ENCODE measurements at places on chromosomes 16 and 17.

DNA sequence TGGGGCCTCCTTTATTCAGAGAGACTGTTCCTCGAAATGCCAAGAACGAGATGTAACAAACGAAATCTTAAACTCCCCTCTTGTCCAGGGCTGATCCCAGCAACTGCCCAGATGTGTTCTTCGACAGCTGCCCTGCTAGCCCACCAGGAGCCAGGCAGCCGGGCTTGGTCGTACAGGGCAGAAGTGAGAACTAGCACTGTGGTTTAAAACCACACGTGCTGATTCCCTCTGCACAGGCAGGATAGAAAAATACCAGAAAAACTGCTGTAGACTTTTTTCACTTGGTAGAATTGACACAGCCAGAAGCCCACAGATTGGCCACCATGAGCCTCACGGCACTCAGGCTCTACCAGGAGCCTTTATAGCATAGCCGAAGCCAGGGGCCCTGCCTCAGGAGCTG is 33.1 kb downstream of the PLD6 start:
- no peak for DNase-seq

GRCh38 chr17:4365628-4366326 is 698 bp downstream of the UBE2G1 start:
- peak; percentile 40 for DNase-seq

DNA sequence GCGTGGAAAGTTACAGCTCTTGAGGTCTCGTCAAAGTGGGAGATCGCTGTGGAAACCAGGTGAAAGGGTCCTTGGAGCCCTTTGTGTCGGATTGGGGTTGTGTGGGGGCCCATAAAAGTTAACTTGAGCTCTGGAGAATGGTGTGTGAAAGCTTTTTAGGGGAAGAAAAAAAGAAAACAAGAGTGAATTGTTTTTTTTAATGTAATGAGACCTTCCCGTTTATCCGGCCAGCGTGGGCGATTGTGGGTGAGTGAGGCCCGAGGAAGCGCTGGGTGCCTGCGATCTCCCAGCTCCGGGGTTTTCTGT is 150.6 kb downstream of the MSI2 start:
- DNase-seq, result no peak

DNA sequence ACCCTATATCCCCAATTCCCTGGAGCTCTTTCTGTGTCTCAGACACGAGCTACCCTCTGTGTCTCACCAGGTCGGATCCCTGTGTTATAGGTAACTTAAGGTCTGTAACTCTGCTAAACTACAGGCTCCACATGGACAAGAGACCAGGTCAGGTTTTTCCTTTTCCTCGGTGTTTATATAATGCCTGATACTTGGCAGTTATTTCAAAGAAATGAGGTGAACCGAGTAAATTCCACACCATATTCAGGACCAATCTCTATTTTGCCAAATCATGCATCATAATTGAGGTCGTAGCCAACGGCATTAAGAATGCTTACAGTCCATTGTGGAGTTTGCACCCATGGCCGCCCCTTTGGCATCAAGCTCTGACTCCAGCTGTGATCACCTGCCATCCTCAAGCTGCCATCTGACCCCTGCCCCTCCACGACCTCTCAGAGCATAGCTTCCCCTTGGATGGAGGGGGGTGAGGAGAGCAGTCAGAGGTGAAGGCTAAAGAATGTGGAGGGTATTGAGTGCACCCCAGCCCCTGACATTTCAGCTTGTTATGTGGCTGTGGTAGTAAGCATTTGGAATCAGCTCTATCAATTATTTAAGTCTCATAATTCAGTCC is 434.7 kb upstream of the RBFOX1 start:
- DNase-seq, result no peak

- DNase-seq, result no peak
Measured at GRCh38 chr16:88722784-88723506, 16.6 kb downstream of the CTU2 start.

DNA sequence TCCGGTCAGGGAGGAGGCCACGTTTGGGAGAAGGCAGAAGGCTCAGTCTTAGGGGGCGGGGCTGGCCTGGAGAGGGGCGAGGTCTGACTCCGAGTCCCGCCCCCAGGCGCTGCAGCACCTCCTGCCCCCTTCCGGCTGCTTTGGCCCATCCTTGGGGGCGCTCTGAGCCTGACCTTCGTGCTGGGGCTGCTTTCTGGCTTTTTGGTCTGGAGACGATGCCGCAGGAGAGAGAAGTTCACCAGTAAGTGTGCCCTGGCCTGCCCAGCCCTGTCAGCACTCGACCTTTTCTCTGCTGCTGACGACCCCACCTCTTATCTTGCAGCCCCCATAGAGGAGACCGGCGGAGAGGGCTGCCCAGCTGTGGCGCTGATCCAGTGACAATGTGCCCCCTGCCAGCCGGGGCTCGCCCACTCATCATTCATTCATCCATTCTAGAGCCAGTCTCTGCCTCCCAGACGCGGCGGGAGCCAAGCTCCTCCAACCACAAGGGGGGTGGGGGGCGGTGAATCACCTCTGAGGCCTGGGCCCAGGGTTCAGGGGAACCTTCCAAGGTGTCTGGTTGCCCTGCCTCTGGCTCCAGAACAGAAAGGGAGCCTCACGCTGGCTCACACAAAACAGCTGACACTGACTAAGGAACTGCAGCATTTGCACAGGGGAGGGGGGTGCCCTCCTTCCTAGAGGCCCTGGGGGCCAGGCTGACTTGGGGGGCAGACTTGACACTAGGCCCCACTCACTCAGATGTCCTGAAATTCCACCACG is 1.5 kb downstream of the TNFRSF12A start:
- DNase-seq, result peak; percentile 82

GRCh38 chr17:48993305-48993704 is 3.9 kb upstream of the IGF2BP1 start:
- DNase-seq, result no peak

DNA sequence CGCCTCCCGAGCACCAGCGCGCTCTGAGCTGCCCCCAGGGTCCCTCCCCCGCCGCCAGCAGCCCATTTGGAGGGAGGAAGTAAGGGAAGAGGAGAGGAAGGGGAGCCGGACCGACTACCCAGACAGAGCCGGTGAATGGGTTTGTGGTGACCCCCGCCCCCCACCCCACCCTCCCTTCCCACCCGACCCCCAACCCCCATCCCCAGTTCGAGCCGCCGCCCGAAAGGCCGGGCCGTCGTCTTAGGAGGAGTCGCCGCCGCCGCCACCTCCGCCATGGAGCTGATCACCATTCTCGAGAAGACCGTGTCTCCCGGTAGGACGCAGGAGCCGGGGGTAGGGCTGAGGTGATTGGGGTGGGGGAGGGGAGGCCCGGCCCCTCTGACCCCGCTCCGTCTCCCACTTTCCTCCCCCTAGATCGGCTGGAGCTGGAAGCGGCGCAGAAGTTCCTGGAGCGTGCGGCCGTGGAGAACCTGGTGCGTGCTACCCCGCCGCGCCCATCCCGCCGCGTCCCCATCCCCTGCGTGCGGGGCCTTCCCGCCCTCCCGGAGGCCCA is 329 bp downstream of the KPNB1 start:
- DNase-seq, result peak; percentile 51

- no peak for DNase-seq
Measured at GRCh38 chr16:86953631-86954391, 363.4 kb downstream of the C16orf95 start.

DNA sequence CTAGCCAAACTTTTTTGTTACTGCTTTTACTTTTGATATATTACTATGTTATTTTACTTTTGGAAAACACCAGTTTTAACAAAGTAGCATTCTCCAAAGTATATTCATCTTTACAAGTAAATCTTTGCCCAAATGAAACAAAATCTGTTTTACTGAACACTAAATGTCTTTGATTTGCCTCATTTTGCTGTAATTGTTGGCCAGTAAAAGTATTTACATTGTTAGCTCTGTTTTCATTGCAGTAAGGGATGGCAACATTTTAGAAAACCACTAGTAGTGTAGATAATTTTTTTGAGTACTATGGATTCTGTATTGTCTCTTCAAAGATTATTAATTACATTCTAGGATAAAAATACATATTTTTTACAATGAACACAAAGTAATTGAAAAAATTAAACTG is 10.6 kb downstream of the SNTB2 start:
- DNase-seq, result no peak

- DNase-seq, result no peak
Measured at GRCh38 chr16:65757064-65757463, 609.4 kb upstream of the CDH5 start.

- no peak for DNase-seq
Measured at GRCh38 chr17:63438092-63439051, 7.7 kb downstream of the CYB561 start.

DNA sequence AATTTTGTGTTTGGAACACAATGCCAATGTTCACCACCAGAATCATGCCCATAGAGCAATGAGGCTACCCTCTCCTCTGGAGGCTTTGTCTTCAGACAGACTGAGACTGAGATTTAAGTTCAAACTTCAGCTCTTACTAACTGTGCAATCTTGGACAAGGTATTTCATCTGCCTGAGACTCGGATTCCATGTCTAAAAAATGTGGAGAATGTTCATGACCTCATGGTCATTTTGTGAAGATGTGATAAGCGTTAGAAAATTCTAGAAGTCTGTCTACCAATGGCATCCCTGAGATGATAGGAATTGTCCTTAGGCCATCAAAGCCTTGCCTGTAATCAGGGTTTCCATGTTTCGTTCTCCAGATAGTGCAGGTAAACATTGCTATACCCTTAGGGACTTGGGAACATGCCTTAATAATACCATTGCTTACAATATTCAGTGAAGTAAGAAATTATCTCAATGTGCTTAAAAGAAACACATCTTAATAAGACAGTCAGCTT is 388.2 kb upstream of the MAF start:
- no peak for DNase-seq

DNA sequence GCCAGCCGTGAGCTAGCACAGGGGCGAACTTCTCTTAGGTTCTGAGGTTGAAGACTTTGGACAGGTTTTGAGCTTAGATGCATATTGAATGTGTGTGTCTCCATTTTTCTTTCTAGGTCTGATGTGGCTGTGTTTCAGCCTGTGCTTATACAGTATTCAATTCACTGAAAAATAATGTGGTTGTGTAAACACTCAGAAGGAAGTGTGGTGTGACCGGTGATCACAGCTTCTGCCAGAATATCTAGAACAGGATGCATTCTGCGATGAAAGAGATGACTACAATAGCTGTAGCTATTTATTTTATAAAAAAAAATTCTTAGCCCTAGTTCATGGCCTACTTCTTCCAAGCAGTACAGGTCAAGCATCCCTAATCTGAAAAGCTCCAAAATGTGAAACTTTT is 64.4 kb downstream of the MAP2K6 start:
- no peak for DNase-seq

GRCh38 chr16:14539156-14539555 is 90.9 kb downstream of the PARN start:
- no peak for DNase-seq

DNA sequence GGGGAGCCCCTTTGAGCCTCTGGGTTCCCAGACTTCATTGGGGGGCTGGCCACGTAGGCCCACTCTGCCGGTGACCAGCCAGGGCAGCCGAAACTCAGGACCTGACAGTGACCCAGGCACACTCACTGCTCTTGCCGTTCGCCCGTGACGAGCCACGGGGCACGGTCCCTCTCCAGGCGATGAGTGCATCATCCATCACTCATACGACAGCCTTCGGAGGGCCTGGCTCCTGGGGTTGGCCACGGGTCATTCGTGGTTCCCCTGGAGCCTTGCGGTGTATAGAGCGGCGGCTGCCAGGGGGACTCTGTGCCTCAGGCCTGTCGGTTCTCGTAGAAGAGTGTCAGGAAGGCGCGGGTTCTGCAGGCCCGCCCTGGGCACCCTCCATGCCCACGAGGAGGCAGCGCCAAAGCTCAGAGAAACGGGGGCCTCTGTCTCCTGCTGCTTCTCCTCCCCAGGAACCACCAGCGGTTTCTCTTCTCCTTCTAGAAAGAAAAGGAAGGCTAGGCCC is 11.2 kb upstream of the NUDT16L1 start:
- DNase-seq, result no peak

DNA sequence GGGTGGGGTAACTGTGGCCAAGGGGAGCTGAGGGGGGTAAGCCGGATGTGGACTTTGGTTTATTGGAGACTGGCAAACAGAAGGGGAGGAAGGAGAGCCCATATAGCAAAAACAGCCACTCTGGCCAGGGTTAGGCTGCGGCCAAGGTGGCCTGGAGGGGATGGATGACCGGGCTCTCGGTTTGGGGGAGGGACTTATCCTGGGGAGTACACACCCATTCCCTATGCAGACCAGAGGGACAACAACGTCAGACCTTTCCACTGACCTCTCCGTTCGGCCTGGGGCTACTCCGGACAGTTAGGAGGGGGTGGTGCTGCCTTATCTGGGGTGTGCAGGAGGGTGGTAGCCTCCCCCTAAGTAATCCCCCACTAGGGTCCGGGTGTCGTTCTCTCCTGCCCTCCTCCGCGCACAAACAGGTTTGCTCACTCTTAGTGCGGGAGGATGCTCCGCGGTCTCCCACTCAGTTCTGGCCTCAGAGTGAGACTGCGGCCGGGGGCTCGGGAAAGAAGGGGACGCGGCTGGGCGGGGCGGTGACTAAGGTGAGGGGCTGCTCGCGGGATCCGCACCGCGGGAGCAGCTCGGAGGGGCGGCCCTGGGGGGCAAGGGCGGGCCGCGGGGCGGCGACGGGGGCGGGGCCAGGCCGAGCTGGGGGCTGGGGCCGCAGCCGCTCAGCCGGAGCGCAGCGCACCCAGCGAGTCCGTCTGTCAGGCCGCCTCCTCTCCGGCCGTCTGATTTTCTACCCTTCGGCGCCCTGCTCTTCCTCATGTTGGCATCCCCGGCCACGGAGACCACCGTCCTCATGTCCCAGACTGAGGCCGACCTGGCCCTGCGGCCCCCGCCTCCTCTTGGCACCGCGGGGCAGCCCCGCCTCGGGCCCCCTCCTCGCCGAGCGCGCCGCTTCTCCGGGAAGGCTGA is at the start of gene WNK4:
TSS of gene WNK4 (plus strand) at position 675 of the 915 bp plus-strand sequence. CDS start at position 764, 89 bp downstream.
- DNase-seq, result peak; percentile 38

DNA sequence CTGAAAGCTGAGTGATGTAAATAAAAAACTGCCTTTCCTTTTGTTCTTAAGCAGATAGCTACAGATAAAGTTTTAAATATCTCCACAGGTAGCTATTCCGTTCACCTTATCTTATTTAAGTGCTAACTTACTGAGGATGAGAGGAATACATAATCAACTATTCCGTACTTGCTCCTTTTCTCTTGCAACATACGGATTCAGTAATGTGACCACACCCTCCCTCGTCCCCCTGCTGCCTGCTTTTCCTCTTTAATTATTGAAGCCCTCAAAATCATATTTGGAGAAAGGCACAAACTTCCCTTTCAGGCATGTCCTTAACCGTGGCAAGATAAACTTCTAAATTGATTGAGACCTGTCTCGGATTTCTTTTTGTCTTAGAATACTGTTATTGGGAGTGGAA is 101.4 kb downstream of the MAP2K4 start:
- DNase-seq, result no peak

DNA sequence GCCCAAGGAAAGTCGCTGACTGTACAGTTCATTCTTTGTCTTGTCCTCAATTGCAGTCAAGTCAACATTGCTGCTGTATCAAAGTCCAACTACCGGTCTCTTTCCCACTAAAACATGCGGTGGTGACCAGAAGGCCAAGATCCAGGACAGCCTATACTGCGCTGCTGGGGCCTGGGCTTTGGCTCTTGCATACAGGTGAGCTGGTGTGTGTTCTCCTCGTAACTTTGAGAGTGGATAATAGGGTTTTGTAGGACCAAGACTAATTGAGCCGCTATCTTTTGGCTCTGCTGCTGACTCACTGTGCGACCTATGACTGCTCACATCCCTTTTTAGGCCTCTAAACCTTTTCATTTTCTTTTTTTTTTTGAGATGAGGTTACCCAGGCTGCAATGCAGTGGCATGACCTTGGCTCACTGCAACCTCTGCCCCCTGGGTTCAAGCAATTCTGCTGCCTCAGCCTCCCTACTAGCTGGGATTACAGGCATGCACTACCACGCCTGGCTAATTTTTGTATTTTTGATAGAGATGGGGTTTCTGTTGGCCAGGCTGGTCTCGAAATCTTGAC is 38.7 kb downstream of the PHKB start:
- DNase-seq, result no peak

Measured in germinal center (tissue), 1 donor.